ENCODE measurements at places on chromosomes 1 and 21.

DNA sequence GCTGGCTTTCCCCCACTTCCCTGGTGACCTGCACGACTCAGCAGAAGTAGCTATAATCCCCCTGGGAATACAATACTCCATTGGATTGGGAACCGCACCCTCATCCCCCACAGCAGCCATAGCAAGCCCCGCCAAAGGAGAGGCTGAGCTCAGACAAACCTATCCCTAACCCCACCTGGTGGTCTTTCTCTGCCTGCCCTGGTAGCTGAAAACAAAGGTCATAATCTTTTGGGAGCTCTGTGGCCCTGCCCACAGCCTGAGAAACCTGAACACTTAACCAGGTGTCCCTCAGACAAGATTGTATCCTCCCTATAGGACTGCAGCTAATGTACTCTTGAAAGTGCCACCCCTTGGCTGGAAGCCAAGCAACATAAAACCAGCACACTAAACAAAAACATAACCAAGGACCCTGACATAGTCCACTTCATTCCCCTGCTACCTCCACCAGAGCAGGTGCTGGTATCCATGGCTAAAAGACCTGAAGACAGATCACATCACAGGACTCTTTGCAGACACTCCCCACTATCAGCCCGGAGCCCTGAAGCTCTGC is 71.6 kb upstream of the RUNX1 start:
- H3K36me3 ChIP-seq, result peaks cover 3% of the 10 kb centered on the region
- no peak overlapping the region for H3K27ac ChIP-seq
- DNase-seq, result no peak
- H3K4me3 ChIP-seq, result no peak overlapping the region
- no peaks in the 10 kb centered on the region for H3K4me1 ChIP-seq

GRCh38 chr1:46622344-46622743 is 5.7 kb upstream of the MOB3C start:
- no peaks in the 10 kb centered on the region for H3K36me3 ChIP-seq
- no peak overlapping the region for H3K4me3 ChIP-seq
- no peak overlapping the region for H3K27ac ChIP-seq

DNA sequence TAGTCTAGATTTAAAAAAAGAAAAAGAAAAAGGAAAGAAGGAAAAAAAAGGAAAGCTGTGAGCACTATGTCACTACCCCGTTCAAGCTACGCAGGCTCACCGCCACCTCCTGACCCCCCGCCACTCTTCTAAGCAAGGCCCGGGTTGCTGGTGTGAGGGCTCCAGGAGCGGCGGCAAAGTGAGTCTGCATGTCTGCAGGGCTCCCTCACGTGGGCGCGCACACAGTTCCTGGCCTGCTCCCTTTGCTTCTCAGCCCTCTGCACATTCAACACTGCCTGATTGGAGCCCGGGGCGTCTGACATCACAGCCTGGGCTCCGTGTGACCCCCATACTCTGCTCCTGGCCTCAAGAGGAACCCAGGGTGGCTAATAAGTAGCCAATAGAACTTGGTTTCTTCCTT is 81.4 kb upstream of the TLR5 start:
- H3K27me3 ChIP-seq, result peaks cover 18% of the 10 kb centered on the region
- DNase-seq, result no peak
- H3K36me3 ChIP-seq, result no peaks in the 10 kb centered on the region
- H3K27ac ChIP-seq, result no peak overlapping the region
- H3K4me3 ChIP-seq, result no peak overlapping the region

- DNase-seq, result no peak
- no peak overlapping the region for H3K27ac ChIP-seq
- H3K27me3 ChIP-seq, result peaks cover 13% of the 10 kb centered on the region
- peaks cover 4% of the 10 kb centered on the region for H3K4me1 ChIP-seq
- H3K4me3 ChIP-seq, result no peak overlapping the region
Measured at GRCh38 chr1:180571060-180571831, 12.5 kb downstream of the OVAAL start.

GRCh38 chr1:46333300-46334029 is 7.1 kb upstream of the NSUN4 start:
- H3K4me1 ChIP-seq, result peaks cover 21% of the 10 kb centered on the region
- H3K4me3 ChIP-seq, result no peak overlapping the region
- H3K27me3 ChIP-seq, result no peaks in the 10 kb centered on the region
- H3K36me3 ChIP-seq, result peaks cover 2% of the 10 kb centered on the region
- DNase-seq, result no peak

DNA sequence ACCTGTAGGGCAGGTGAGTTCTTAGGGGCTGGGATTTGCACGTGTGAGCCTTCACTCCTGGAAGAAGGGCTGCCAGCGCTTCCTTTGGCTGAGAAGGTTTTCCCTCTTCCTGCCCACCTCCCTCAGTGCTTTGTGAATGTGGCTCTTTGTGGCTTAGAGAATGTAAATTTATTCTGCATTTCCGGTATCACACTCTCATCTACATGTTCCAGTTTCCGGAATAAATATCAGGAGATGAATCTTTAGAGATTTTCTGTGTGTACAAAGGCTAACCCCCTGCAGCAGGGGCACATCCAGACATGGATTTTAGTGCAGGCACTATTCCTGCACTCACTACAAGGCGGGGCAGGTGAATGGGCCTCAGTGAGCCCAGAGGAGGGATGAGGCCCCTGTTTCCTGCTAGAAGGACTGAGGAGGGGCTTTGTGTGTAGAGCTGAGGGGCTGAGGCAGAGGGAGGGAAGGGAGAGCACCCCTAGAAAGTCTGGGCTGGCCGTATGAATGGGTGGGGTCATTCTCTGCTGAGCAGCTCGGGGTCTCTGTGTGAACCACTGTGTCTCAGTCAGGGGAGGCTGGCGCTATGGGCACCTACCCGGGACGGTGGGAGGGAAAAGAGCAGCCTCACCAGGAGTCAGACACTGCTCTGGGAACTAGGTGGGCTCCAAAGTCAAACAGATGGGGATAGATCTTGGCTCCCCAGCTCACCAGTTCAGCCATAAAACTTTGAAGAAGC is 207.5 kb downstream of the MATN1 start:
- H3K4me1 ChIP-seq, result no peaks in the 10 kb centered on the region
- H3K27me3 ChIP-seq, result peaks cover 8% of the 10 kb centered on the region
- no peak for DNase-seq
- no peak overlapping the region for H3K27ac ChIP-seq
- H3K36me3 ChIP-seq, result no peaks in the 10 kb centered on the region

GRCh38 chr1:38003261-38004250 is 1.8 kb downstream of the FHL3 start:
- H3K27me3 ChIP-seq, result peaks cover 10% of the 10 kb centered on the region
- no peaks in the 10 kb centered on the region for H3K36me3 ChIP-seq
- peaks cover 6% of the 10 kb centered on the region for H3K4me1 ChIP-seq
- no peak overlapping the region for H3K27ac ChIP-seq
- no peak overlapping the region for H3K4me3 ChIP-seq

- H3K4me1 ChIP-seq, result no peaks in the 10 kb centered on the region
- H3K27me3 ChIP-seq, result peaks cover 4% of the 10 kb centered on the region
- no peaks in the 10 kb centered on the region for H3K36me3 ChIP-seq
- no peak overlapping the region for H3K4me3 ChIP-seq
- DNase-seq, result no peak
Measured at GRCh38 chr1:119504831-119505230, 2.2 kb upstream of the HSD3B1 start.

- H3K4me1 ChIP-seq, result peaks cover 9% of the 10 kb centered on the region
- H3K36me3 ChIP-seq, result peaks cover 4% of the 10 kb centered on the region
- H3K4me3 ChIP-seq, result peak within 1 kb of the TSS; percentile 69
- no peak within 1 kb of the TSS for H3K27ac ChIP-seq
- H3K27me3 ChIP-seq, result peaks cover 4% of the 10 kb centered on the region
Measured at GRCh38 chr1:1631782-1632420, at the start of gene MMP23B. MMP23B (plus strand) TSS chr1:1632173; CDS start chr1:1632219, 46 bp downstream.

- DNase-seq, result no peak
- no peak overlapping the region for H3K27ac ChIP-seq
- H3K36me3 ChIP-seq, result no peaks in the 10 kb centered on the region
- no peaks in the 10 kb centered on the region for H3K27me3 ChIP-seq
- no peaks in the 10 kb centered on the region for H3K4me1 ChIP-seq
Measured at GRCh38 chr1:202073206-202073605, 49.5 kb upstream of the GPR37L1 start.

GRCh38 chr1:232990176-232991128 is 40.0 kb downstream of the NTPCR start:
- peaks cover 39% of the 10 kb centered on the region for H3K36me3 ChIP-seq
- no peaks in the 10 kb centered on the region for H3K4me1 ChIP-seq
- H3K27ac ChIP-seq, result no peak overlapping the region
- H3K27me3 ChIP-seq, result no peaks in the 10 kb centered on the region

GRCh38 chr1:116066868-116067565 is 44.2 kb upstream of the MAB21L3 start:
- H3K4me1 ChIP-seq, result no peaks in the 10 kb centered on the region
- no peak overlapping the region for H3K27ac ChIP-seq
- H3K36me3 ChIP-seq, result peaks cover 39% of the 10 kb centered on the region
- H3K4me3 ChIP-seq, result no peak overlapping the region
- no peaks in the 10 kb centered on the region for H3K27me3 ChIP-seq
- no peak for DNase-seq

DNA sequence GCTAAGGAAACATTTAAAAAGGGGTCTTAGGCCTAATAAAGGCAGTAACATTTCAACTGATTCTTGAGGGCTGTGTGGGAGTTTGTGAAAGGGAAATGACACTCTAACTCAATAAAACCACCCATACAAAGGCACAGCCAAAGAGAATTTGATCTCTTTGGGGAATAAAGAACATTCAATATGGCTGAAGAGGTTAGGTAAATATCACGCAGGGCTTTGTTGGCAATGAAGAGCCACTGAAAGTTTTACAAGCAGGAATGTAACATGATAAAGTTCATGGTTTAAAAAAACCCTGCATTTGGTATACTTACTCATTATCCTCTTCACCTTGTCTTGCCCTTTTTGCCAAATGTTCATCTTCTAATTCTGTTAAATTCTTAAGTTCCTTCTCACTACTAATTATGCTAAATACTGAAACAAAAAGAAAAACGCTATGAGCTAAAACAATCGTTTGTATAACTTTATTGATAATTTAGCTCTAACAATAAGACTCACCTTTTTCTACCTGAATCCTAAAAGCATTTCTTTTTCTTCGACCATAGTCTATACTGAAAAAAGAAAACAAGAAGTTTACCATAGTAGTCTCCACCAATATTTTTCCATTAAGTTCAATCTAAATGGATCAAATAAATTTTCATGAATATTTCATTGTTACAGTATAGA is 12.5 kb downstream of the NVL start:
- H3K4me1 ChIP-seq, result no peaks in the 10 kb centered on the region
- no peak overlapping the region for H3K4me3 ChIP-seq
